Caco-2 (cell line): ENCODE measurements at places on chromosomes 12 and 14. TPM values are rescaled to one million over a fixed set of nuclear protein-coding genes. Genes with fewer than 3 reads are reported as not detected.

DNA sequence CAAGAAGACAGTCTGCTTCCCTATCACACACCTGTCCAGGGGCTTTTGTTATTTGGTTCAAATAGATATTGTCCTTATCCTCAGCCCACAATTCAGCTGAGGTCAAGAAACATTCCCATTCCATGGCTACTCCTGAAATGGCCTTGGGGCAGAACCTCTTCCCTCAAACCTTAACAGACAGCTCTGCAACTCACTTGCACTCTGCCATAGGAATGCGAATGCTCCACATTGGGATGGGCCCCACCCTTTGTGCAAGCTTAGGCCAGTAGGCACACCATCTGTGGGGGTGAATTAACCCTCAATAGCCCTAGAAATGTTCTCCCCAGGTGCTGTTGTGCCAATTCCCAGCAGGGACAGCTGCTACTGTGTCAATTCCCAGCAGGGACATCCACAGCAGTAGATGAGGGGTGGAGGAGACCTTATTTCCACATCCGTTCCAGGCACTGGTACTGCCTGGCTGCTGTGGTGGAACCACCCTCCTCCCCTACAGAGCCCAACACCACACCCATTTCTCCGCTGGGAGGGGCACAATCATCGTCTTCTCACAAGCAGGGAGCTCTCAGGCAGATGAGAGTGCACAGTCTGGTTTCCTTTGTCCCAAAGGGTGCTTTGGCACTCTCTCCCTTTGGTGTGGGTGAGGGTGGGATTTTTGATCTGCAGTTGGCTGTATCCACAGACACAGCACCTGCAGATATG lies 42.3 kb upstream of the GLIPR1 start:
- no peak for DNase-seq

The MYH7 gene
- total RNA-seq, result 0.07 TPM in 1 of 2 replicates, not detected in the other

DNA sequence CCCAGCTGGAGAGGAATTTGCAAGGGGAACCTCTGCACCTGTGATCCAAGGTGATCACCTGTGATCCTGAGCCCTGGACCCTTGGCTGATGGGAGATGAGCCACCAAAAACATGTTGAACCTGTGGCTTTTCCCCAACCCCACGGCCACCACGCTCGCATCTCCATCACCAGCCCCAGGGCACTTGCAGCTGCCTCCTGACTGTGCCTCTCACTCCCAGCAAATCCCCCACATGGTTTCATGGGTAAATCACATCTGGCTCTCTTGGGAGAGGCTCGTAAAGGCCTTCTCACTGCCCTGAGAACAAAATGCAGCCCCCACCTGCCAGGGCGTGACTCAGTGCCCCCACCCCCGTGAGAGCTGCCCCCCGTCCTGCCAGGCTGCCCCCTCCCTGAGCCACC lies 76.0 kb downstream of the RFLNA start:
- no peak for DNase-seq

The CABP1 gene
- total RNA-seq, result 0.95 and 1.0 TPM in 2 replicates

The HOXC12 gene
- 9.4 and 10.3 TPM in 2 replicates for total RNA-seq

GRCh38 chr14:50813544-50813863 lies 17.5 kb downstream of the NIN start:
- no peak for DNase-seq
